Fibroblast of lung (primary cell): ENCODE measurements at places on chromosomes 4 and X. TPM values are rescaled to one million over a fixed set of nuclear protein-coding genes. Genes with fewer than 3 reads are reported as not detected.

DNA sequence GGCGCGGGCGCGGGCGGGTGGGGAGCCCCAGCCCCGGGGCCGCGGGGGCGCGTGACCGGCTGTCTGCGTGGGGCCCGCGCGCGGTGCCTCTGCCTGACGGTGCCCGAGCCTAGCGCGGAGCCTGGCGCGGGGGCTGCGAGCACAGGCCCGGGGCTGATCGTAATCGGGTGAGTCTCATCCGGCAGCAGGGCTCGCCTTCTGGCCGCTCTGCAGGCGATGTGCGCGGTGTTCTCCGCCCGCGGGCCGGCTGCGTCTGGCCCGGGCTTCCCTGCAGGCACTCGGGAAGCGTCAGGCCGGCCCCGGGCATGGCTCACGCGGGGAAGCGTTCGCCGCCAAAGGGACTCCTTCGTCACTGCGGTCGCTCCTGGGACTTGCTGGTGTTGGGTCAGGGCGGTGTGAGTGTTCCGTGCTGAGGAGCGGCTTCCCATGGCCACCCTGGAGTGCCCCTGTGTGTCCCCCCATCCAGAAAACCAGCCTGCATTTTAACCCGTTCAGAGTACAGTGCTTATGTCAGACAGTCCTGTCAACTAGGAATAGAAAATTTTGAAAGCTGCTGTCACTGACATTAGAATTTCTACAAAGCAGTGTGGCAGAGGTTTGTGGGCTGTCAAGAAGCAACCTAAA, 40.6 kb downstream of the FAM149A start:
- DNase-seq, result peak; percentile 51

DNA sequence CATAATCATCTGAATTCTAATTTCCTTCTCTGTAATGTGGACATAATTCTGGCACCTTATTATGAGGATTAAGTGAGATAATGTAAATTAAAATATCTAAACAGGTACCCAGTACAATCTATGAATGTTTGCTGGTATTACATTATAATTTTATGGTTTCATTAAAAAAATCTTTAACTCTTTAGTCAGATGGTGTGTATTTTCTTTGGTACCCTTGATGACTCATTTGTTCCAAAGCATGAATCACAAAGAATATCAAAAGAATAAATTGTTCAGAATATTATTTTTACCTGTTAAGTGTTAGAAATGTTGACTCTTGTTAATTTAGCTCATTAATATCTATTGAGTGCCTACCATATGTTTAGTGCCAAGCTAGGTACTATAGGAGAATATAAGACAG, 74.3 kb downstream of the SNX25 start:
- DNase-seq, result peak; percentile 58

- DNase-seq, result peak; percentile 72
Observed at GRCh38 chr4:187606581-187606980, 389.0 kb upstream of the ZFP42 start.

Gene P2RY4
- total RNA-seq, result under 0.01 TPM in 2 replicates

Gene DCAF12L2
- total RNA-seq, result under 0.01 TPM in 1 of 2 replicates, not detected in the other

Gene UVSSA
- total RNA-seq, result 4.6 and 7.6 TPM in 2 replicates
